ENCODE measurements at places on chromosomes 6 and 20.

- DNase-seq, result no peak
These were observed 25.2 kb downstream of the RFPL4B start for GRCh38 chr6:112372226-112372806.

GRCh38 chr6:337805-338368 lies 45.6 kb downstream of the DUSP22 start:
- DNase-seq, result no peak

DNA sequence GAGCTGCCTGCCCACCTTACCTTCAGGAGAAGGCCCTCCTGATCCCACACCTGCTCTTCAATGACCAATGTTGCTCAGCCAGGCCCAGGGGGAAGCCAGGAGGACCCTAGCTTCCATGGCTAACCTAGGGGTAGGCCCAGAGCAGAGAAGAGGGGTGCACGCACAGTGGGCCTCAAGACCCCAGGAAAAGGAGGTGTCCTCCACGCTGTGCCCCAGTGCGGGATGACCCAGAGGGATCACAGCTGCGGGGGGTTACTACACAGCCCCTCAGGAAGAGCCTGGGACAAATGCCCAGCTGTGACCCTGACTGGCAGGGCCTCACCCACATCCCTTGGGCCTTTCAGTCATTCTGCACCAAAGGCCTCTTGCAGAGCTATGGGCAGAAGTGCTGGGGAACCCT lies 31.6 kb upstream of the APMAP start:
- DNase-seq, result no peak

DNA sequence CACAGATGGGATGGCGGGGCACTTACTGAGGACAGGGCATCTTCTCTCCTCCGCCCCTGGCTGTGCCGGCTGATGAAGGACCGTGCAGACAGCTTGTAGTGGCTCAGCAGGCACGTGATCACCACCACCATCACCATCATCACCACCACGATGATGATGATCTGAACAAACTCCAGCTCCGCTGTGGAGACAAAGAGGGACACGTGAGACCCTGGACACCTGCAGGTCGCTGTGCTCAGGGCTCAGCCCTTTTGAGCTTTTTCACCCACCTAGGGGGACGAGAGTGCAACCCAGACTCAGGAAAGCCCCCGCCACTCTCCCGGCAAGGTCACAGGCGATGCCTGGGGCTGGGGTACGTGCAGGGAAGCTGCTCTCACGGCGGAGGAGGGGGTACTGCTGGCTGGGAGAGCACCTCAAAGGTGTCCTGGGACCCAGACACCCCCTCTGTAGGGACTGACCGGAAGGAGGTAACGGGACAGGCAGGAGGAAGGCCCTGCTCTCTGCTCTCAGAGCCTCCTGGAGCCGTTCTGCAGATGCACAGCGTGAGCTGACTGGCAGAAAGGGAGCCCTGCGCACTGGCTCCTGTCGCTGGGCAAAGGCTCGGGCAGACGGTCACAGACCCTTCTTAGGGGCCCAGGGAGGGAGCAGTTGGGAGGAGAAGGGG lies 39.4 kb upstream of the ZBP1 start:
- no peak for DNase-seq

DNA sequence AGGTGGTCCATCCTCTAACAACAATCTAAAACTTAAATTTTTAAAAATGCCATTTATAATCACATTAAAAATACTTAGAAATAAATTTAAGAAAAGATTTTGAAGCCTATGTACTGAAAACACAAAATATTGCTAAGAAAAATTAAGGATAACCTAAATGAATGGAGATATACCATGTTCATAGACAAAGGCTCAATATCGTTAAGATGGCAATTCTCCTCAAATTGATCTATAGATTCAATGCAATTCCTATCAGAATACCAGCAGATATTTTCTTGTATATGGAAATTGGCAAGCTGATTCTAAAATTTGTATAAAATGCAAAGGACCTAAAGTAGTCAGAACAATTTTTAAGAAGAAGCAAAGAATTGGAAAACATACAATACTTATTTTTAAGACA lies 19.7 kb upstream of the UST start:
- no peak for DNase-seq

DNA sequence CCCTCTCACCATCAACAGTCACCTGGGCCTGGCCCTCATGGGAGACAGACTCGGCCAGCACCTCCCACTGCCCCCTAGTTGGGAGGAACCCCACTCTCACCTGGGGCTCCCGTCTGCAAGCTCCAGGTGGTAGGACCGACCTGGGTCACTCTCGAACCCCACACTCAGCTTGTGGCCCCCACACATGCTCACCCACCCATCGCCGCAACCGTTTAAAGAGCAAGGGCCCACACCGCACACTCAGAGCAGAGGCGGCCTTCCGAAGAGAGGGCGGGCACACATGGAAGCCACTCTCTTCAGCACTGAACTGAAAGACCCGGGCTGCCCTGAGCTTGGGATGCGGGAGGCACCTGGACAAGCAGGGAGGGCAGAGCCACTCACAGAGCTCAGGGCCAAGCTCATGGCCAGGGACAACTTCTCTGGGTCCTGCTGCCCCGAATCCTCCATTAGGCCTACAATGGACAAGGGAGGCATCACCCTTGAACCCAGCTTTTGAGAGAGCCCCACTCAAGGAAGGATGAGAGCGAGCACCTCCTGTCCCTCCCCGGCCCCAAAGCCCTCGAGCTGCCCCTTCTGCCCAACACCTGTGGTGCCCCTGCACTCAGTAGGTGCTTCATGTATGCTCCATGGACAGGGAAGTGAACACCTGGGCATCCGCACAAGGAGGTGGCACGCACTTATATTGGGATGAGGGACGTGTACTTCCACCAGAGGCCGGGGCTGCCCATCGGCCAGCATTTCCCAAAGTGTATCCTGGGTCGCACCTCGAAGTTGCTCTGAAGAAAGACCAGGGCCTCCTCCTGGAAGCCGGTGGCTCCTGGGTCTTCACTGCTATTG lies 50.4 kb downstream of the YTHDF1 start:
- no peak for DNase-seq

DNA sequence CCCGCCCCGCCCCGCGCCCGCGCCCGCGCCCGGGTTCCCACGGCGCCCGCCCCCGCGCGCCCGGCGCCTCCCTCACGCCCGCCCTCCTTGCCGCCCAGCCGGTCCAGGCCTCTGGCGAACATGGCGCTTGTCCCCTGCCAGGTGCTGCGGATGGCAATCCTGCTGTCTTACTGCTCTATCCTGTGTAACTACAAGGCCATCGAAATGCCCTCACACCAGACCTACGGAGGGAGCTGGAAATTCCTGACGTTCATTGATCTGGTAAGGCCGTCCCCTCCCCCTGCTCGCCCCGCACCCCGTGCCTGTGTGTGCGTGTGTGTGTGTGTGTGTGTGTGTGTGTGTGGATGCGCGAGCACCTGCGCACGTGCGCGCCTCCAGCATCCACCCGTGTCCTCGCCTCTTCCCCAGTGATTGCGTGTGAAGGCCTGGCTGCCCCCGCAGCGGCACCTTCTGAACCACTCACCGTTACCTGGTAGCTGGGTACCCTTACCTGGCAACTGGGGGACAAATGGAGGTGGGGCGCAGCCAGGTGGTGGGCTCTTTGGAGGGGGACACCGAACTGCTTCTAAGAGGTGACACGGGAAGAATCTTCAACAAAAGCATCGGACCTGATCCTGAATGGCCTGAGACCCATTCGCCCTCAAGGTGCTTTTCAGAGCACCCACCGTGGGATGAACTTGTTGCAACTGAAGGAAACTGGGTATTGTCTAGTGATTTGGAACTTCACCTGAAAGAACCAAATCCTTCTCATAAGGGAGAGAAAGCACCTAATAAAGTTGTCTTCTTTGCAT lies at the start of gene AIG1:
TSS of gene AIG1 (plus strand) at position 84 of the 791 bp plus-strand sequence. CDS start at position 121, 37 bp downstream.
- DNase-seq, result peak; percentile 44

- no peak for DNase-seq
These were observed 15.9 kb downstream of the GPR31 start for GRCh38 chr6:167141667-167142432.

GRCh38 chr6:41280381-41281057 lies 6.0 kb downstream of the TREM1 start:
- DNase-seq, result no peak

DNA sequence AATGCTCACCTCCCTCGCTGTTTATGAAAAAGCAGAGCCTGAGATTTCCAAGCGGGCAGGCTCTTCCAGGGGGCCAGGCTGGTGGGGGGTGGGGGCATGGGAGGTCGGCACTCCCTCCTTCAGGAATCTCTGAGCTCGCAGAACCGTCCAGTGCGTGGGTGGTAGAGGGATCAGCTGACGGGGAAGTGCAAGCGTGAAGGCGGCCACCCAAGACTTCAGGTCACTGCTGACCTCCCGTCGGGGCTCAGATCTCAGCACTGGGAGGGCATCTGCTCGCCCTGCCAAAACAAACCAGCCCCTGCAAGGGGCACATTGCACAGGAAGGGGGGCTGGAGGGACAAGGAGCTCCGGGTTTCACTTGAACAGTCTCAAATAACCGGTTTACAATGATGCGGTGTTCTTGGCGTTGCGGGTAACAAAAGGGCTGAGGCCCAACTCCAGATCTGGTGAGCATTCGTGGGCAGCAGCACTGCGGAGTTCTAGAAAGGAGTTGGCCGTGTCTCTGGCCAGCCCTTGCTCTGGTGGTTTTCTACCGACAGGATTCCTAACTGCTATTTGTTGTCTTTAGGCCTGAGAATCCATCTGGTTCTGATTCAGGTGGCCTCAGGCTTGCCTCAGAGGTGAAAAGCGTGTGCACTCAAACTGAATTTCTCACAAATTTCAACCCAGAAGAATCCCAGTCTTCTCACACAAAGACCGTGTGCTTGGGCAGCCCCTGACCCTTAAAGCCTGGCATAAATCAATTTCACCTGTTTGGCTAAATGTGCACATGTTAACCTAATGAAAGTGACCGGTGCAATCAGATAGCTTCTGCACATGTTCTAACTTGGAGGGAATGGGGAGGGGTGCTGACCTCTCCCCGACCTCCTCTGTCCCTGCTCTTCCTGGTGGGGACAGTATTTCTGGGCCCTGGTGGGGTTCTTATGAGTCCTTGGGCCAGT lies 191.6 kb downstream of the MYLK4 start:
- DNase-seq, result peak; percentile 45

DNA sequence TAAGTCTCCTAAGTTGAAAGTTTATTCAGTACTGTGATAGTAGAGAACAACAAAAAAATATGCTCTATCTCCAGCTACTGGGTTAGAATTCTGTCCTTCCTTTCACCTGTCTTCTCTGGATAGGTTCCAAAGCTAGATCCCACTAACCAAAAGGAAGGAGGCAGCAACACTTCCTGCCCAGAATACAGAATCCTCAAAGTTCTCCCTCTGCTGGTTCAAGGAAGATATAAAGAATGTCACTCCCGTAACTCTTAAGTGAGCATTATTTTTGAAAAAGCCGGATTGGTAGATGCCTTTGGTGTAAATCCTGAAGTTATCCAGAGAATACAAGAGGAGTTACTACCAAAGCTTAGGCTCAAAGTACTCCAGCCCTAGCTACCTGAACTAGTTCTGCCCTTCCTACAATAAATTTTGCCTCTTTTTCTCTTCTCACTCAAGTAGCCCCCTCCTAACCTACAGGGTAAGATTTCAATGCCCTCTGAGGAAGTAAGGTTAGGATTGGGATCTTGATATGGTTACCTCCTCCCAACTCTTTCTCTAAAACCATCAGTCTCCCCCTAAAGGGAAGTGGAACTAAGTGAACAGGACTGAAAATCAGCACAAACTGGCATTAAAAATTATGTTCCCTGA lies 26.0 kb upstream of the CRIP3 start:
- DNase-seq, result peak; percentile 49

- DNase-seq, result no peak
These were observed 16.5 kb upstream of the GPR6 start for GRCh38 chr6:109961611-109962041.

- no peak for DNase-seq
These were observed 454.9 kb downstream of the PTPRT start for GRCh38 chr20:42734660-42735368.

DNA sequence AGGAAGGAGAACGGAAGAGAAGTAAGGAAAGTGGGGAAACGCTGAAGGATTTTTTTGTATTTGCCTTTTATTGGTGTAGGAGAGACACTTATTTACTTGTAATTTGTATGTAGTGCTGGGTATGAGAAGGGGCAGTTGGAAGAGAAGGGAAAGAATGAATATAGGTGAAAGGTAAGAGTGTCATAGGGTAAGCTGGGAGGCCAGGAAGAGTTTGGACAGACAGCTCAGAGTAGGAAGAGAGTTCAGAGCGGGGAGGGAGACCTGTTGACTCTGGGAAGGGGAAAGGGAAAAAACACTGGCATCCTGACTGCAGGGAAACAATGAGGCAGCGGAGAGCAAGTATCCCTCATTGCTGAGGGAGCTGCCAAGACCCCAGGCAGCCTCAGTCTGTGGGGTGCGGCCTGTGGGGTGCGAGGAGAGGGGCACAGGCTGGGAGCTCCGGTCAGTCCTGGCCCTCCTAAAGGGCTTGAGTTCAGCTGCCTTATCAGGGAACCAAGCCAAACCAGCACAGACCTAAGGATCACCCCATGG lies 3.1 kb downstream of the TRAF3IP2 start:
- DNase-seq, result no peak

DNA sequence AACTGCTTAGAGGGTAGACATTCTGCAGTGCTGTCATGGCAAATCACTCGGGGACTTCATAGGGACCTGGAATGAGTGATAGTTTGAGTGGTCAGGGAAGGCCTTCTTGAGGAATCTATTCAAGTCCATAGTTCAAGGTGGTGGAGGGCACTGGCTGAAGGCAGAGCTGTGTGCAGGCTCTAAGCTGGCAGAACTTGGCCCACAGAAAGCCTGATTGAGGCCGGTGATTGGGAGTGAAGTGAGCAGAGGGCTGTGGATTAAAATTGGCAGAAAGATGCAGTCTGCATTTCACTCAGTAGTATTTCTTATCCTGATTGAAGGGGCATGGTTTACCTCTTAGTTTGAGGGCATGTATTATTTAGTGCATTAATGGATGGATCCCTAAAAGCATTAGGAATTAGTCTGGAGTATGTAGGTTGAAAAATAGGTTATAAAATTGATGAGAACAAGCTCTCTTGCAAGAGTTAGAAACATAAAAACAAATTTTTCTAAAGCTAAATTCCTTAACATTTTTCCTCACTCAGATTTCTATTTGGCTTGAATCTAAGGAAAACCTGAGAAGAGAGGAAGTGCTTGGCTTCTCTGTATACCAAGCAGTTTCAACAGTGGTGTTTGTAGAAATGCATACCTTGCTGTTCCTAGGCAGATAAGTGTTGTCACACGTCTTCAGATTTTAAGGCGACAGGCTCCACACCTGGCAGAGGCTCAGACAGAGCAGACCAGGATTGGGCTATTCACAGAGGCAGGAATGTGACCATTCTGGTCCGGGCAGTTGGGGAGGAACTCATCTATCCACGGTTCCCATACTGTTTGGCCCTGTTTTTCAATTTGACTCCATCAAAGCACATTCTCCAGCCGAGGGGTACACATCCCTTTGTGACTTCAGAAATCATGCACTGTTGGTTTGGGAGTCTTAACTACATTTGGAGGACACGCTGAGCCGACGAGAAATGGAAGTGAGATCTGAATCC lies 45.2 kb downstream of the UTRN start:
- DNase-seq, result no peak

DNA sequence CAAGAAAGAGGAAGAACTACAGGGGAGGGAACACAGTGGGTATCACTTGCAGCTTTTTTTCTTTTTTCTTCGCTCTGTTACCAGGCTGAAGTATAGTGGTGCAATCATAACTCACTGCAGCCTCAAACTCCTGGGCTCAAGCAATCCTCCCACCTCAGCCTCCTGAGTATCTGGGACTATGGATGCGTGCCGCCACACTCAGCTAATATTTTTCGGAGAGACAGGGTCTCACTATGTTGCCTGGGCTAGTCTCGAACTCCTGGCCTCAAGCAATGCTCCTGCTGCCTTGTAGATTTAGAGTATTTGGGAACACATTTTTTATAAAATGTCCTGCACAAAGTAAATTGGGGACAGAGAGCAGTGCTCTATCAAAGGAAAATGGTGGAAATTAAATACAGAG lies 28.3 kb downstream of the PARD6B start:
- DNase-seq, result no peak

- DNase-seq, result peak; percentile 12
These were observed 395.3 kb downstream of the CD109 start for GRCh38 chr6:74091136-74091793.

Data from right renal pelvis (tissue), 4 donors.